ENCODE measurements at places on chromosomes 11 and 22. TPM values are rescaled to one million over a fixed set of nuclear protein-coding genes. Genes with fewer than 3 reads are reported as not detected.

The CRYBA4 gene
- not detected for total RNA-seq

The APOA1 gene
- total RNA-seq, result not detected

The MN1 gene
- 2.1 TPM for total RNA-seq

The SCGB1A1 gene
- not detected for total RNA-seq

- DNase-seq, result no peak
Measured at GRCh38 chr11:111183706-111184105, 61.8 kb upstream of the POU2AF2 start.

GRCh38 chr22:31127181-31127772, 4.5 kb downstream of the INPP5J start:
- no peak for DNase-seq

DNA sequence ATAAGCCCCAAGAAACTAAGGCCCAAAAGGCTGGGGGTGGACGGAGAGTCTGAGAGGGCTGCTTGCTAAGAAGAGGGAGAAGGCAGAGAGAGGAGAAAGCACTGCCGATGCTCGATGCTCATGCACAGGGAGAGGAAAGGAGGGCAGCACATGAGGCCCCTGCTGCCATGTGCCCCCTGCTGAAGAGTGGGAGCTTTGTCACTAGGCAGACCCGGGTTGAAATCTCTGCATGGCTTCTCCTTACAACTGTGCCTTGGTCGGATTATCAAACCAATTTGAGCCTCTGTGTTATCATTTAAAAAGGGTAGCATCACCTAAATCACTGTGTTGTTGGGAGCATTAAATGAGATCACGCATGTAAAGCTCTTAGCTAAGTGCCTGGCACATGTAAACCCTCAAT, 330.5 kb downstream of the NXPE2 start:
- no peak for DNase-seq

- peak; percentile 100 for DNase-seq
Measured at GRCh38 chr11:128448200-128448886, 139.0 kb downstream of the ETS1 start.

GRCh38 chr11:99682171-99682570, 661.4 kb downstream of the CNTN5 start:
- DNase-seq, result no peak

DNA sequence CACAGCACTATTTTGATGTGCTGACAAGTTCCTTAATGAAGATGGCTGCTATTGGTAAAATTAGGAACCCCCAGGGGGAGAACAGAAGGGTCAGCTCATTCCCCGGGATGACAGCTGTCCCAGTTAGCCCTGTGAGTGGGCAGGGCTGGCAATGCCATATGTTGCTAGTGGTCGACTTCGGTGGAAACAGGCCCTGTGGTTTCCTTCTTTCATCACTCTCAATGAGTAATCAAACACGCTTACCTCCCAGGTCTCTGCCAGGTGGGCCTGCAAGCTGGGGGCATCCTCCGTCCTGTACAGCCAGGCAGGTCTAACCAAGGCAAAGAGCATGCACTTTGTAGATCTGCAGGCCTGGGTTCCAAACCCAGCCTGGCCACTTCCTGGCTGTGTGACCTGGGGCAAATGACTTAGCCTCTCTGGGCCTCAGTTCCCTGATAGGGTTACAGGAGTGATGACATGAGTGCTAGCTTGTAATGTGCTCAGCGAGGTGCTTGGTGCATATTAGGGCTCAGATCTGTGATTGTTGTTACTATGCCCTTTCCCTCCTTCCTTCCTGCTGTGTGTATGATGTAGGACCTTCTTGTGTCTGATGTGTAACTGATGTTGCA, 85.2 kb downstream of the TSPAN18 start:
- DNase-seq, result no peak

Data from epithelial cell of proximal tubule (primary cell).